CD8-positive, alpha-beta memory T cell (primary cell): ENCODE measurements at places on chromosomes 6 and 20.

GRCh38 chr6:55450005-55450404 is 122.7 kb downstream of the GFRAL start:
- no peak overlapping the region for H3K4me3 ChIP-seq
- H3K27ac ChIP-seq: no peak overlapping the region

GRCh38 chr6:155420492-155420891 is 35.1 kb downstream of the NOX3 start:
- no peaks in the 10 kb centered on the region for H3K36me3 ChIP-seq
- DNase-seq: no peak
- H3K4me1 ChIP-seq: peaks cover 23% of the 10 kb centered on the region
- H3K27me3 ChIP-seq: no peaks in the 10 kb centered on the region

GRCh38 chr20:3358676-3359340 is 48.7 kb downstream of the DNAAF9 start:
- no peaks in the 10 kb centered on the region for H3K4me1 ChIP-seq
- no peak overlapping the region for H3K4me3 ChIP-seq
- no peaks in the 10 kb centered on the region for H3K36me3 ChIP-seq
- no peak for DNase-seq
- no peak overlapping the region for H3K27ac ChIP-seq
- H3K27me3 ChIP-seq: no peaks in the 10 kb centered on the region

GRCh38 chr20:49766979-49767521 is 45.6 kb upstream of the SLC9A8 start:
- H3K4me1 ChIP-seq: peaks cover 28% of the 10 kb centered on the region
- no peaks in the 10 kb centered on the region for H3K36me3 ChIP-seq
- peaks cover 20% of the 10 kb centered on the region for H3K27me3 ChIP-seq
- no peak for DNase-seq

- no peaks in the 10 kb centered on the region for H3K4me1 ChIP-seq
- no peak overlapping the region for H3K4me3 ChIP-seq
- DNase-seq: no peak
- H3K27ac ChIP-seq: no peak overlapping the region
These were observed 9.4 kb upstream of the BIRC7 start for GRCh38 chr20:63226042-63226943.

GRCh38 chr6:90406957-90407356 is 110.3 kb upstream of the BACH2 start:
- H3K36me3 ChIP-seq: no peaks in the 10 kb centered on the region
- H3K27me3 ChIP-seq: no peaks in the 10 kb centered on the region
- H3K4me1 ChIP-seq: peaks cover 26% of the 10 kb centered on the region
- H3K27ac ChIP-seq: no peak overlapping the region
- no peak for DNase-seq
- H3K4me3 ChIP-seq: no peak overlapping the region

DNA sequence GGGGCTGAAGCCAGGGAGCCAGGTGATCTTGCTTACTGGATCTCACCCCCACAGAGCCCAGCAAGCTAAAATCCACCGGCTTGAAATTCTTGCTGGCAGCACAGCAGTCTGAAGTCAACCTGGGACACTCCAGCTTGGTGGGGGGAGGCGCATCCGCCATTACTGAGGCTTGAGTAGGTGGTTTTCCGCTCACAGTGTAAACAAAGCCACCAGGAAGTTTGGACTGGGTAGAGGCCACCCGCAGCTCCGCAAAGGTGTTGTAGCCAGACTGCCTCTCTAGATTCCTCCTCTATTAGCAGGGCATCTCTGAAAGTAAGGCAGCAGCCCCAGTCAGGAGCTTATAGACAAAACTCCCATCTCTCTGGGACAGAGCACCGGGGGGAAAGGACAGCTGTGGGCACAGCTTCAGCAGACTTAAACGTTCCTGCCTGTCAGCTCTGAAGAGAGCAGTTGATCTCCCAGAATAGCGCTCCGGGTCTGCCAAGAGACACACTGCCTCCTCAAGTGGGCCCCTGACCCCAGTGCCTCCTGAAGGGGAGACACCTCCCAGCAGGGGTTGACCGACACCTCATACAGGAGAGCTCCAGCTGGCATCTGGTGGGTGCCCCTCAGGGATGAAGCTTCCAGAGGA is 206.3 kb upstream of the KHDRBS2 start:
- H3K4me1 ChIP-seq: no peaks in the 10 kb centered on the region
- no peaks in the 10 kb centered on the region for H3K36me3 ChIP-seq
- DNase-seq: no peak
- no peaks in the 10 kb centered on the region for H3K27me3 ChIP-seq

DNA sequence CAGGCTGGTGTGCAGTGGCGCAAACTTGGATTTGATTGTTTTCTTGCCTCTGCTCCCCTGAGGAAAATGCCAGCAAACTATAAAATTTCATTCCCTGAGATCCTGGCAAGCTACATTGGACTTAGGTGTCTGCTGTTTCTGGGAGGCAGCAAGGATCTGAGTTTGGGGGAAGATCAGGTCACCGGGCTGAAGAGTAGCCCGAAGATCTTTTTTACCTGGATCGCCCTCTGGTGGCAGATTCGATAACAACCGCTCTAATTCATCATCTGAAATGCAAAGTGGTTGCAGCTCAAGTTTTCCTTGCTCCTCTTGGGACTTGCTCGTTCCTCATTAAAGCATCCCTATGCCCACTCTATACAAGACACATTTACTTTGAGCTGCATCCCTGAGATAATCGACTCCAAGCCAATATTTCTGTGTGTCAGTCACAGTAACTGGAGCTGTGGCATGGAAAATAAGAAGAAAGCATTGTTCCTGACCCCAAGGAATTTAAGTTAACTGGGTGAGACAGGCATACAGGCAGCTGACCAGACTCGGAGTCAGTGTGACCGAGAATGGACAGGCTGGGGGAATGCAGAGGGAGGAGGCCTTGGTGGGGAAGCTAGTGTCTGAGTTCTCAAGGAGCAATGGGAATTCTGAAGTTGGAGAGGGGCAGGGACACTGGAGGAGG is 131.8 kb upstream of the PROKR2 start:
- H3K27ac ChIP-seq: no peak overlapping the region
- H3K4me3 ChIP-seq: no peak overlapping the region
- H3K27me3 ChIP-seq: no peaks in the 10 kb centered on the region
- H3K4me1 ChIP-seq: no peaks in the 10 kb centered on the region
- H3K36me3 ChIP-seq: no peaks in the 10 kb centered on the region

- H3K4me1 ChIP-seq: peaks cover 15% of the 10 kb centered on the region
- no peak overlapping the region for H3K4me3 ChIP-seq
- H3K27ac ChIP-seq: no peak overlapping the region
These were observed 281.9 kb downstream of the UTRN start for GRCh38 chr6:144566868-144567615.

GRCh38 chr20:44614525-44614924 is 32.1 kb downstream of the PKIG start:
- H3K4me3 ChIP-seq: no peak overlapping the region
- no peak for DNase-seq
- H3K27me3 ChIP-seq: no peaks in the 10 kb centered on the region
- H3K27ac ChIP-seq: no peak overlapping the region
- H3K4me1 ChIP-seq: peaks cover 64% of the 10 kb centered on the region
